ENCODE measurements at places on chromosomes 7 and 10. TPM values are rescaled to one million over a fixed set of nuclear protein-coding genes. Genes with fewer than 3 reads are reported as not detected.

Gene PKD2L1
- total RNA-seq, result not detected

Gene ZNF853
- 5.0 TPM for total RNA-seq

Gene LRRC61
- total RNA-seq, result 0.24 TPM

Gene TSPAN12
- total RNA-seq, result 9.8 TPM

Gene ADCYAP1R1
- 0.14 TPM for total RNA-seq

Gene FZD1
- total RNA-seq, result 6.8 TPM

Gene OR2A1
- not detected for total RNA-seq

Gene EBLN1
- total RNA-seq, result not detected

Gene CALML3
- total RNA-seq, result not detected

Measured in astrocyte (in vitro differentiated cells and primary cell).